ENCODE measurements at places on chromosomes 12 and 14.
A peak's percentile ranks its signal among the peaks of the same experiment; 100 is the strongest.

- no peak for DNase-seq
These were observed 5.4 kb upstream of the KRT72 start for GRCh38 chr12:52606581-52607218.

DNA sequence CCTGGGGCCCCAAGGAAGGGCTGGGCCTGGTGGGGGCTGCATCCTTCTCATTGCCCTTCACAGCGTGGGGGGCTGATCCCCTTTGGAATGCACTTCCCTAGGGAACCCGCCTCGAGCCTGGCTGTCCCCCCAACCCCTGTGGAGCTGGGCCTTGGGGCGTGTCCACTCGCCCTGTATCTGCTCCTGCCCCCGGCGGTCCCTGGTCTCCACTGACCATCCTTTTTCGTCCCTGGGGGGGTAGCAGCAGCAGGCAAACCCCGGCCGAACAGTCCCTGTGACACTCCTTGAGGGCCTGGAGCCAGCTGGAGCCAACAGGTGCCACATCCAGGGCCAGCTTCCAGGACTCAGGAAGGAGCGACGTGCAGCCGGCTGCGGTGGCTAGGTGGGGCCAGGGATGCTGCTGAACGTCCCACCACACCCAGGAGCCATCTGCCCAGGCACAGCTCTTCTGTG, 9.4 kb upstream of the GPR132 start:
- no peak for DNase-seq

GRCh38 chr12:124422142-124422569, 127.3 kb downstream of the RFLNA start:
- no peak for DNase-seq

DNA sequence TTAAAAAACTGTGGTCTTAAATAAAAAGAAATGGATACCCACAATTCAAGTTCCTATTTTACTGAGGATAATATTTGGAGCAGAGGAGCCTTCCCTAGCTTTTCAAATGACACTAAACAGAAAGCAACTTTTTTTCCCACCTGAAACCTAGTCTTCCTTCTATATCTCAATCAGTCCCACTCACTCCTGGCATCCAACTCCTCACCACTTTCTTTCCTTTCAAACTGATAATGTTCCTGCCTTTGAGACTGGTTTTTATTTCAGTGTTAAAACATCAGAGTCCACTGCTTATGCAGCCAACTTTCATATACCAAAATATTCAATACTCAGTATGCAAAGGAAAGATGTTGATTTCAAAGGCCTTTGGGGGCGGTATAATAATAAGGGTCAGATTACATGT, 225.6 kb downstream of the GXYLT1 start:
- DNase-seq: no peak

GRCh38 chr12:89314060-89314761, 38.1 kb downstream of the DUSP6 start:
- DNase-seq: no peak

GRCh38 chr12:7157391-7157790, 27.2 kb downstream of the CLSTN3 start:
- no peak for DNase-seq

DNA sequence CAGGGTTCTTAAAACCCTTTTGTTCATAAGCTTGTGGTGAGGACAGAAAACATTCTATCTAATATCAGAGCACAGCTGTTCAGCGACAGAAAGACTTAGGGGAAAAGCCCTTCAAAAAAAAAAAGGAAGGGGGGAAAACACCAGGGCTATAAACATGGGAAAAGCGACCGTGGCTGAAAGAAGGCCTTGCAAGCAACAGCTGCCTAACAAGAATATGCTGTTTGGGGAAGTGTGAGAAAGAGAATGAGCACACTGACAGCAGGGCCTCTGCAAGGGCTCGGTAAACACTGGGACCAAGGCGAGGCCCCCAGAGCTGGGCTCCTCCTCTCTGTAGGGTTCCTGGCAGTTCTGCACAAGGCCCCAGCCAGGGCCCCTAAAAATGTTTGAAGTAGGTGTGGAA, 27.4 kb upstream of the CCND2 start:
- DNase-seq: no peak

- DNase-seq: no peak
These were observed 136.8 kb downstream of the TBX5 start for GRCh38 chr12:114269153-114269552.

DNA sequence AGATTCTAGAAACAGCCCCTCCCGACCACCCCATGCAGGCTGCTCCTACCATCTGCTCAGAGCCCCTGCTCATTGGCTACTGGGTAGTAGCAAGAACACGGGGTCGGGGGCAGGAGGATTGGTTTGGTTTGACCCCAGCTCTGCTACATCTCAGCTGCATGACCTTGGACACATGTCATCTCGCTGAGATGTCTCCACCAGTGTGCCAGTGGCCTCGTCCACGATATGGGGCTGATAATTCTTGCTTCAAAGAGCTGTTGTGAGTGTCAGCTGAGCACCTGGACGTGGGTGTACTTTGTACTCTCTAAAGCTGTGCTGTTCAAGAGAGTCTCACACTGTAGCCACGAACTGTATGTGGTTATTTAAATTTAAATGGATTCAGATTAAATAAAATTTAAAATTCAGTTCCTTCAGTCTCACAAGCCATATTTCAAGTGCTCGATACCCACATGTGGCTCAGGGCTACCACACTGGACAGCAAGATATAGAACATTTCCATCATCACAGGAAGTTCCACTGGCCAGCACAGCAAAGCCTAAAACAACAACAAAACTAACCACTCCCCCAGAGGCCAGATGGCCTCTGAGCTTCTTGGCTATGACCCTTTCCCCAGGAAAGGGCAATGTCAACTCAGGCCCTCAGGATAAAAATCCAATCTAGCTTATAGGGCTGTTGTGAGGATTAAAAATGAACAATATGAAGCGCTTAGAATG, 18.6 kb downstream of the LTBP2 start:
- no peak for DNase-seq

- DNase-seq: no peak
These were observed 70.5 kb downstream of the EP400 start for GRCh38 chr12:132020292-132020691.

DNA sequence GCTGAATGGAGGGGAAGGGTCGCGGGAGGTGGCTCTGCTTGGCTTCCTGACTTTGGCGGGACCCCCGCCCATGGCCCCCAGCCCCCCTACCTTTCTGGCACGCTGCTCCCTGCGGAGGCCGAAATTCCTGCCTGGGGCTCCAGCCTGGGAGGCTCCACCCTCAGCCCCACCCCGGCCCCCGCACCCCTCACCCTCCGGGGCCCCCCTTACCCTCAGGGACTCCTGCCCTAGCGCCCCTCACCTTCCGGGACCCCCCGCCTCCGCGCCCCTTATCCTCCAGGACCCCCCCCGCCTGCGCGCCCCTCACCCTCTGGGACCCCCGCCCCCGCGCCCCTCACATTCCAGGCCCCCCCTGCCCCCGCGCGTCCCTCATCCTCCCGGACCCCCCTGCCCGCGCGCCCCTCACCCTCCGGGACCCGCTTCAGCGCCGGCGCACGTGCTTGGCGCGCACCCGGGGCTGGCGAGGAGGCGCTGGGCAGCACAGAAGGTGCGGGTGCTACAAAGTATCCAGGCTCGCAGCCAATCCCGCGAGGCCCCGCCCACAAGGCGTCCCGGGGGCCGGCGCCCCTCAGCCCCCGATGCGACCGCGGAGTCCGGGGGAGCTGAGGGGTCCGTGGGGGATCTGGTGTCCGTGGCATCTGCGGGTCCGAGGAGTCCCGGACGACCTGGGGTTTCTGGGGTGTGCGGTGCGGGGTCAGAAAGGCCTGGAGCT, at the start of gene ANHX:
TSS of gene ANHX (minus strand) at position 477 of the 712 bp plus-strand sequence. CDS start 1,521 bp downstream, outside the sequence.
- no peak for DNase-seq

DNA sequence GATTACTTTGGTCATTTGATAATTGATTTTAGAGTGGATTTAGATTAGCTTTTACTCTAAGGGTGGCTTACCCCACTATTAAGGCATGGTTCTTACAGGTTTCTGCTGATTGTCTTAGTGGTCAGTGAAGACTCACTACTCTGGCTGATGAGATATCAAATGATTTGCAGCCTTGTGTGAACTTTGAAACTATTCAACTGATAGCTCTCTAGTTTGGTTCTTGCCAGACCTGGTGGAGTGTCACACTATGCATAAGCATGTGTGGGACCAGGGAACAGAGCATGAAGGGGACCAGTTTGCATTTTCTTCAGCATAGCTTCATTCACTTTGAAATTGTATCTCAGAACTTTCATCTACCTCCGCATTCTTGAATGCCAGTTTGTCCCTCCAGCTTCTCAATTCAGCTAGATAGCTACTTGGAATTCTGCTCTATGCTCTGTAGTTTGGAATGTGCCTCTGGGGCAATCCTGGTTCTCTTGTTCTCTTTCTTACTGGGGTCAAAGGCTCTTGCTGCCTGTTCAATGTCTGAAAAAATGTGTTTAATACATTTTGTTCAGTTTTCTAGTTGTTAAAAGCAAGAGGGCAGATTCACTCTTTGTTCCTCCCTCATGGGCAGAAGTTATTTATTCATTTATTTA, 12.7 kb downstream of the SCYL2 start:
- peak; percentile 41 for DNase-seq

DNA sequence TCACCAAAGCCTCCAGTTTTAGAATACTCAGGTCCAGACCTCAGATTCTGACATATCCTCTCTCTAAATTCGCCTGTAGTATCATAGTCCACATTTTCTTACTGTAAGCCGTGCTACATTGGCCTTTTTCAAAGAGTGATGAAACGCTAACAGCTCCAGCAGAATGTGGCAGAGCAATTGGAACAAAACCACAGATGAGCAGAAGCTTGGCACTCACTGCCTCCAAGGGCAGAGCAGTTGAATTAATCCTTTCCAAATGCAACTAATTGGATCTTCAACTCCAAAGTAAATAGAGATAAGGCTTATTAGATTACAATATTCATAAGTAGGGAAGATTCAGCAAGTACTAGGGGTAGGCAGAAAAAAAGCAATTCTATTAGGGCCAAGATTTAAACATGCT, 128.3 kb downstream of the SLC35F4 start:
- peak; percentile 13 for DNase-seq

GRCh38 chr14:59252772-59253500, 64.5 kb downstream of the DAAM1 start:
- DNase-seq: no peak

GRCh38 chr14:70123796-70124195, 65.0 kb downstream of the SLC8A3 start:
- no peak for DNase-seq

DNA sequence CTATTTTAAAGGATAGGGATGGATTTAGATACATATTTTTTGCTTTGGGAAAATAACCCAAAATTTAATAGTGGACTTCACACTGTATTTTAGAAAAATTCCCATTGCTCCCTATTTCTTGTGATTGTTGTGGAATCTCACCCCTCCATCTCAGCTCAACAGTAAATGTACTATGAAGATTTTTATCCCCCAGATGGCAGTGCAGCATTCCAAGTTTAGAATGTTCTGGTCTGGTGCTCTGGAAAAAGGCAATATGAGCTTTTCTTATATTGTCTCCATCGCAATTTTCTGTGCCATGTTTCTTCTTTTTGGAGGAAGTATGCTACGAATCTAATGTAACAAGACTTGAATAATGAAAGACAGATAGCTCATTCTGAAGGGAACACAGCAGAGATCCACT, 471.7 kb upstream of the SYT1 start:
- peak; percentile 63 for DNase-seq

DNA sequence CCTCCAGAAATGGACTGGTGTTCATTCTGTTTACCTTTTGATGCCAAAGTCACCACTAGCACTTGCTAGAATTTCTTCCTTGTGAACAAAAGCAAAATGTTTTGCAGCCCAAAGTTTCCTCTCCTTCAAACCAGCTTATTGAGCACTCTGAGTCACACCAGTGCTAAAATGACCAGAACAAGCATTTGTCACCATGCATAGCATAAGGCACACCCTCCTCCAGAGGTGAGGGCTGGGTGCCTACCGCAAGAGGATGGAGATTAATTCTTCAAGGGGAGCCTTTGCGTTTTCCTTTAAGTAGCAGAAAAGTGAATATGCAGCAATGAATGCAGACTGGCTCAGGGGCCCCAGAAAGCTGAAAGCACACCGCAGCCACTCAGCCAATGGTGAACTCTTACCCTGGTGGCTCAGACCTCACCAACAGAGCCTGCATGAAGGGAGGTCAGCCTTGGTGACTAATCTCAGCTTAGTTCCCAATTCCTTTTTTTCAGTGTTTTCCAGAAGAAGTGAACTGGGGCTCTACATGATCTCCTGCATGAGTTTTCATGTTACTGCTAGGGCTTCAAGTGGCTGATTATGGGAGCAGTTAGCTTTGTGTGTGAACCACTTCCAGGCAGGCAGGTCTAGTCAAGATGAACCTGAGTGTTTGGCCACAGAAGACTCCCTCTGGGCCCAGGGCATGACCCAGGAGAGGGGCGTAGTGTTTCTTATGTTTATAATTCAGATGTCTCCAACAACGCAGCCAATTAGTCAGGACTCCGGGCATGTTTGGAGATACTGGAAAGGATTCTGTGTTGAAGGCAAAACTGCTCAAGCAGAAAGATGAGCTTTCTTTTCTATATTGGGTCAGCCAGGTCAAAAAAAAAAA, 96.3 kb downstream of the PAX9 start:
- no peak for DNase-seq

- peak; percentile 36 for DNase-seq
These were observed 54.2 kb downstream of the SUSD6 start for GRCh38 chr14:69665631-69666030.

- peak; percentile 95 for DNase-seq
These were observed 17.4 kb upstream of the PYGL start for GRCh38 chr14:50961605-50962221.

DNA sequence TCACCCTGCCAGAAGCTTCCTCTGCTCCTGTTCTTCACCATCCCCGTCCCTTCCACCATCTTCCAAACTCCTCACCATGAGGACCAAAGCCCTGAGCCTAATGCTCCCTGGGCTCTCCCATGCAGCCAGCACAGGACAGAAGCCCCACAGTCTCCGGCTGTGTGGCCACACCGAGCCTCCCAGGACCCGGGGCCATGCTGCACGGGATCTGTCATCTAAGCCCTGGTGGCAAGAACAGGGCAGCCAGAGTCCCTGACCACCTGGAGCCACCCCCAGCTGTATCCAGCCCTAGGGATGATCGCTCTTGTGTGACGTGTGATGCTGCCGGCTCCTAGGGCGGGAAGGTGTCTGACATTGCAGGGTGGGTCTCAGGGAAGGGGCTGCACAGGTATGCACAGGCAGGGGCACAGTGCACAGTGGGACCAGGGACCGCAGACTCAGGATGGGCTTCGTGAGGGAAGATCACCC, 8.1 kb downstream of the TMEM179 start:
- no peak for DNase-seq

- no peak for DNase-seq
These were observed 15.2 kb upstream of the PRKAG1 start for GRCh38 chr12:49033611-49034285.

- DNase-seq: peak; percentile 84
These were observed 11.2 kb upstream of the PYGL start for GRCh38 chr14:50955373-50956043.
